ENCODE measurements at places on chromosomes 16 and 17. TPM values are rescaled to one million over a fixed set of nuclear protein-coding genes. Genes with fewer than 3 reads are reported as not detected.

GRCh38 chr17:37744633-37744927, 279 bp downstream of the HNF1B start:
- no peak for DNase-seq

DNA sequence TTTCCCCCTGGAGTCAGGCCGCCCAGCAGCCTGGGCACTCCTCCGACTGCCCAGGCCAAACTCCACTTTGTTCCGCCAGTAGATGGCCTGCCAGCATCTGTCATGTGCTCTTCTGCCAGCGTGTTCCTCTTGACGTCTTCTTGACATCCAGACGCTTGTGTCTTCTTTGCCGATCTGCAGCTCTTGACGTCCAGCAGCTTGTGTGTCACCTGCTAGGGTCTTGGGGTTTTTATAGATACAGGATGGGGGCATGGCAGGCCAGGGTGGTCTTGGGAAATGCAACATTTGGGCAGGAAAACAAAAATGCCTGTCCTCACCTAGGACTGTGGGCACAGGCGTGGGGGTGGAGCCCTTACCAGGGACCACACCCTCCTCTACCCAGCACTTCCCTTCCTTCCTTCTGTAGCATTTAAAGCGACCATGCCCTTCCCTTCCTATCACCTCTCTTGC, 88.7 kb downstream of the BMERB1 start:
- DNase-seq: no peak

GRCh38 chr17:15892731-15893657, 51.9 kb upstream of the ADORA2B start:
- no peak for DNase-seq

DNA sequence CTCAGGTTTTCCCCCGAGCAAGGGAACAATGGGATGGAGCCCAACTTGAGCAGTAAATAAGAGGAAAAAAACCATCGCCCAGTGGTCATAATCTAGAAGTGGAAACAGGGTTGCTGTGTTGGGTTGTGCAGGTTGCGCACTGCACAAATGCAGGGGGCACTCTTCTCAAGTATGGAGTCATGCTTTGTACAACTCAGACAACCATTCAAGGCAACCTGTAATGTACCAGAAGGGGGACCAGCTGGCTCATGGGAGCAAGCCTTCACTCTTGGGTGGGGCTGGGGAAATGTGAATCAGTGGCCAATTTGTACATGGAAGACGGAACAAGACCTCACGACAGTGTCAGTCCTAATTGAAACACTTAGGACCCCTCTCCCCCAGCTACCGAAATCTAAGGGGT, 23.9 kb upstream of the LITAF start:
- DNase-seq: no peak

- no peak for DNase-seq
These were observed 849 bp downstream of the CAPN15 start for GRCh38 chr16:528111-529011.

DNA sequence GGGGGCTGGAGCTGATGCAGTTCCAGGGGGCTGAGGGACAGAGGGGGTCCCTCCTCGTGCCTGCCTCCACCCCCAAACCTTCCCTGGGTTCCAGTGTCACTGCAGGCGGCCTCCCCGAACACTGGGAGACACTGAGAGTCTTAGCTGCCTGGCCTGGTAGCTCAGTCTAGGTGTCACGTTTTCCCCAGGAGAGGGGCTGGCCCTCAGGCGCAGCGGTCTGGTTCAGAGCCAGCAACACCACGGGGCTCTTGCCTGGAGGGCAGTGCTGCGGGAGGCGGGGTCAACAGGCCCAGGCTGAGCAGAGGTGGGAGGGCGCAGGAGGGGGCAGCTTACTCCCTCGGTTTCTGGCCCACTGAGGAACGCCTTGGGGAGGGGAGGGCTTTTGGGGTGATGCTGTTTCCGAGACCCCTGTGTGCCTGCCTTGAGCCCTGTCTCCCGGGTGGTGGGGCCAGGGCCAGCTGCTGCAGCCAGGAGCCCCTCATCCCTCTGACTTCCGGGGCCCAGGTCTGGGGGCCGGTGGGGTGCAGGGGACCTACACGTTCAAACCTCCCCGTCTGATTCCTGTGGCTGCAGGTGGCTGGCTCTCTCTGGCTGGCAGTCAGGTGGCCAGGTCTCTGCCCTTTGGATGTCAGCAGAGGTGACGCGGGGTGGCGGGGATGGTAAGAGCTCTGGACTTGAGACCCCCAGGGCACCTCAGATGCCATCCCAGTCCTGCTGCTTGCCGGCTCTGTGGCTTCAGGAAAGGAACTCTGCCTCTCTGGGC, 89.3 kb upstream of the GSE1 start:
- DNase-seq: no peak

GRCh38 chr16:14486520-14487303, 143.3 kb downstream of the PARN start:
- DNase-seq: no peak

- no peak for DNase-seq
These were observed 10.2 kb downstream of the CIBAR2 start for GRCh38 chr16:85101956-85102630.

DNA sequence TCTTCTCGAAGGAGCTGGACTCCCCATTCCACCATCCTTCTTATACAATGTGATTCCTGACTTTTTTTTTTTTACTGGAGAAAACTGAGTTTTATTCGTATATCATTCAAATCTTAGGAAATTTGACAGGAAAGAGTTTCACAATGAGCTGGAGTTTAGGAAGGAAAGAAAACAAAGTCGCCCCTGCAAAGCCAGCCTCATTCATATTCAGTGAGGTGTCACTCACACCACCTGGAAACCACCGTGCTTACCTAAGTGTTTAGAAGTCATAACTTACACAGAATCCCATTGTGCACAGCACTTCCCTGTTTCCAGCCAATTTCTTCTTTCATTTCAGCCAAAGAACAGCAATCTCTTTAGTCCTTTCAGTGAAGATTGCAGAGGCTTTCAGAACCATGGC, 90.3 kb upstream of the CHMP6 start:
- no peak for DNase-seq

- no peak for DNase-seq
These were observed 227.1 kb downstream of the MAP2K4 start for GRCh38 chr17:12247761-12248160.

- no peak for DNase-seq
These were observed 32.5 kb upstream of the TNFRSF13B start for GRCh38 chr17:17004251-17004996.

- no peak for DNase-seq
These were observed 458.1 kb downstream of the SOX9 start for GRCh38 chr17:72578817-72579470.

DNA sequence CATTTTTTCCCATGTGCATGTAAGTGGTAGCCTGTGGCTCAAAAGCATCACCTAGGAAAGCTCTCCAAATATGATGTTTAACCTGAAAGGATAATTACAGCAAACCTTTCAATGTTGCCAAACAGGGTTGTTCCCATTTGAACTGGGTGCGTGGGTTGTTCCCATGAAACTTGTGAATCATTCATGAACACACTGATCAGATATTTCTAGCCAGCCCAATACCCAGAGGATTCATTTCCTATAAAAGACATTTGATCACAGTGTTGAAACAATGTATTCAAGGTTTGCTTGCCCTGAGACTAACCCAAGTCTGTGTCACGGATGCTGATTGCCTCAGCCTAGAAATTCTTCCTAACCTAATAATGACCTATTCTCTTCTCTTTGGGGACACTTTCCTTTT, 12.9 kb downstream of the KRT39 start:
- no peak for DNase-seq

DNA sequence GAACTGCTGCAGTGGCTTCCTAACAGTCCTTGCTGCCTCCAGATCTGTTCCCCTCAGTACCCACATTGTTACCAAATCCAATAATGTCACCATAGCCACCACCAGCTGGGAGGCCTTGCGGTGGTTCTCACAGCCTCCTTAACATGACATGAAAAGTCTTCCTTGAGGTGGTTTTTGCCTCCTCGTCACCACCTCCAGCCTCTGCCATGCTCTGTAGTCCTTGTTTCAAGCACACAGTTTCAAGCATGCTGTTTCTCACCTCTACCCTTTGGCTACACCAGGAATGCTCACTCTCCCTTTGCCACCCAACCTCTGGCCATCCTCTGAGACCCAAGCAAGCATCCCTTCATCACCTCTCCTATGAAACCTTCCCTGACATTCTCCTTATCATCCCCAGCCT, 47.2 kb downstream of the DNAH9 start:
- no peak for DNase-seq

DNA sequence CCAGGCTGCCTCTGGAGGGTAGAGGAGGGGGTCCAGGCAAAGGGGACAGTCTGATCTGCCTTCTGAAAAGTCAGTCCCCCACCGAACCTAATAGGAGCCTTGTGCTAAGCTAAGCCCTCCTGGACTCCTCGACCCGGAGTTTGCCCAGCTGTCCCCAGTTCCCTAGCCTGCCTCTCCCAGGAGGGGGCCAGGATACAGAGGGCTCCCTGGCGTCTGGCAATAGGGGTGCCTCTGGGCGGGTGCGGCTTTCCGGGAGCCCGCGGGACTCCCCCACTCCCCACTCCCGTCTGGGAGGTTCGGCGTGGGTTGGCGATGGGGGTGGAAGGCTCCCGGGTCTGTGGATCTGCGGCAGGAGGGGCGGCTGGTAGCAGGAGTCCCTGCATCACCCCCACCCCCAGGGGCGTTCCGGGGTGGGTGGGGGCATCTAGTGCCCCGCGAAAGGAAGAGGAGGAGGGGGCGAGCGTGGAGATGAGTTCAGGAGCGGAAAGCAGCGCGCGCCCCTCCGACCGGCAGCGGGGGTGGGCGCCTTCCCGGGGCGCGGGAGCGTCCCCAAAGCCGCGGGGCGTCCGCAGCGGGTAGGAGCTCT, 1.2 kb downstream of the GSG1L start:
- no peak for DNase-seq

GRCh38 chr17:4722678-4723240, 8.5 kb upstream of the MED11 start:
- no peak for DNase-seq

DNA sequence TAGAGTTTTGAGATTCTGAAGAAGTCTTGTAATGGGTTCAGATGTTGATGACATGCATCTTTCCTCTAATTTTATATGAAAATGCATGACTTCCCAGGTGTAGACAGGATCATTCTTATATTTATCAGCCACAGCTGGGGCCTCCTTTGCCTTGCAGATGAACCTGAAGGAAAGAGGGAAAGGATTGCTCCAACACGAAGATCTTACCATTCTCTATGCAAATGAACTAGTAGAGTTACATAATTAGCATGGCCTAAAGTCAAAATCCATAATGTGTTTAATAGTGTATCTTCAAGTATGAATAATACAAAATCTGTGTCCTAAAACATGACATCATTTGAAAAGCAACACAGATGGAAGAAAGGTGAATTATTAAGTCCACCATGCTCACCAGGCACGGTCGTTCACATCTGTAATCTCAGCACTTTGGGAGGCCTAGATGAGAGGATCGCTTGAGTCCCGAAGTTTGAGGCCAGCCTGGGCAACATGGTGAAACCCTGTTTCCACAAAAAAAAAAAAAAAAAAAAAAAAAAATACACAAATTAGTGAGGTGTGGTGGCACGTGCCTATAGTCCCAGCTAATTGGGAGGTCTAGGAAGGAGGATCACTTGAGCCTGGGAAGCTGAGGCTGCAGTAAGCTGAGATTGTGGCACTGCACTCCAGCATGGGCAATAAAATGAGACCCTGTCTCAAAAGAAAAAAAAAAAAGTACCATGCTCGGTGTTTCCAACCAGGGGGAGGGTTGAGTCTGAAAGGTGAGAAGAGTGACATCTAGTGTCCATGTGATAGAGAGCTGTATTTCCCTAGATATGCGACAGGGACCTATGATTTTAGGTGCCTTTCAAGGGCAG, 6.3 kb downstream of the VWA3A start:
- DNase-seq: no peak

DNA sequence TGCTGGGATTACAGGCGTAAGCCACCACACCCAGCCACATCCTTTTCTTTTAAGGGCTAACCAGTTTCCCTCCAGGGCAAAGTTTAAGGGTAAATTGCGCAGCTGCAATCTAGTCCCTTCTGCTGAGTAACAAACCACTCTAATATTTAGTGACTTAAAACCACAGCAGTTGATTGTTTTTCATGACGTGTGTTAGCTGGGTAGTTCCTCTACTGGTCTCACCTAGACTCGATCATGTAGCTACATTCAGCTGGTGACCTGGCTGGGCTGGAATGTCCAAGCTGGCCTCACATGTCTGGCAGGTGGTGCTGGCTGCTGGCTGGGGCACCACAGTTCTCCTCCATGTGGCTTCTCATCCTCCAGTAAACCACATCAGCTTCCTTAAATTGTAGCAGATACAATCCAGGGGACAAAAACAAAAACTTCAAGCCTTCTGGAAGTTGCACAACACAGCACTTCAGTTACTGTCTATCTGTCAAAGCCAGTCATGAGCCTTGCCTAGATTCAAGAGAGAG, 75.5 kb downstream of the GPRC5B start:
- no peak for DNase-seq

- no peak for DNase-seq
These were observed 4.4 kb downstream of the SEC14L1 start for GRCh38 chr17:77145224-77145611.

GRCh38 chr17:42908872-42909700, 8.5 kb downstream of the G6PC1 start:
- DNase-seq: no peak

GRCh38 chr17:79388556-79389295, 222.1 kb downstream of the RBFOX3 start:
- DNase-seq: no peak

- DNase-seq: no peak
These were observed 10.5 kb downstream of the MAPT start for GRCh38 chr17:45904866-45905265.

DNA sequence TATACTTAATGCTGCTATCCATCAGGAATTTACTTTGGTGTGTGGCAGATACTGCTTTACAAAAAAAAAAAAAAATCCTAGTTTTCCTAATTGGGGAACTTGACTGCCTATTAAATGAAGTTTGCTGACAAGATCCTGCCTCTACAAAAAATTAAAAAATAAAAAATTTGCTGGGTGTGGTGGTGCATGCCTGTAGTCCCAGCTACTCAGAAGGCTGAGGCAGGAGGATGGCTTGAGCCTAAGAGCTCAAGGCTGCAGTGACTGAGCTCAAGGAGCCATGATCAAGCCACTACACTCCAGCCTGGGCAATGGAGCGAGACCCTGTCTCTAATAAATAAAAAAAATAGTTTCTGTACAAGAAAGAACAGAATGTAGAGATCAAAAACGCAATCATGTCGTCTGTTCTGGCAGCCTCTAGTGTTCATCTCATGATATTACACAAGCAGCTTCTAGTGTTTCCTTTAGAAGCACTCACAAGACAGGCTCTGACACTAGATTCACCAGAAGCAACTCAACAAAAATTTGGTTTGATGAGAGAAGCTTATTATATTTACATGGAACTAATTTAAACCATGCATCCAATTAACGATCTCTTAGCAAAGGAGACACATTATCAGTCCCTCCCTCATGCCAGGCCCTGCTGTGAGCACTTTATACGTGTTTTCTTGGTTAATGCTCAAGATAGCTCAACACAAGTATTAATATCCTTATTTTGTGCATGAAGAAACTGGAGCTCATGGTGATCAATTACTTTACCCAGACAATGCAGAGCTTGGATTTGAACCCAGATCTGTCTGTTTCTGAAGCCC, 6.8 kb upstream of the KRTAP17-1 start:
- no peak for DNase-seq

CAPNS2 gene
- 0.55 TPM for total RNA-seq

KRTAP9-8 gene
- total RNA-seq: not detected

CEP20 gene
- total RNA-seq: 31.4 TPM

GRIN2A gene
- total RNA-seq: 0.74 TPM

FGF11 gene
- 2.4 TPM for total RNA-seq

PPL gene
- total RNA-seq: 10.9 TPM

CHST4 gene
- total RNA-seq: 0.26 TPM

CDC6 gene
- 2.4 TPM for total RNA-seq

CACNG4 gene
- total RNA-seq: not detected

PRSS21 gene
- not detected for total RNA-seq

MFSD6L gene
- total RNA-seq: not detected

SLC52A1 gene
- total RNA-seq: 0.22 TPM

Measured in mesenteric fat pad (tissue), 1 donor.